ENCODE measurements at places on chromosomes 6 and 20.

DNA sequence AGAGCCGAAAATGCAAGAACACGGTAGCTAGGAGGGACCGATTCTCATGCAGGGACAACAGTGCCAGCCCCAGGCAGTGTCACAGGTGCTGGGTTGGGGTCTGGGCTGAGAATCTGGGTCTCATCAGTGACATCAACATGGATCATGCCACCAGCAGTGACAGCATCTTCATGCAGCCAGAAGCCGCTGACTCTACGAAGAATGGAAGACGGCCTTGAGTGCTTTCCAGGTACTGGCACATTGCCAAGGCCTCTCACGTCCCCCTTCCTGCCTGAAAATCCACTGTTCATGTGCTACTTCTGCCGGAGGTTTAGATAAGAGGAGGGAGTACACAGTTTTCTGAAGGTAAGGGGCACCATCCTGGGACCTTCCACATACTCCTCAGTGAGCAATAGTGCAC lies 141.1 kb upstream of the FOXQ1 start:
- DNase-seq: no peak

DNA sequence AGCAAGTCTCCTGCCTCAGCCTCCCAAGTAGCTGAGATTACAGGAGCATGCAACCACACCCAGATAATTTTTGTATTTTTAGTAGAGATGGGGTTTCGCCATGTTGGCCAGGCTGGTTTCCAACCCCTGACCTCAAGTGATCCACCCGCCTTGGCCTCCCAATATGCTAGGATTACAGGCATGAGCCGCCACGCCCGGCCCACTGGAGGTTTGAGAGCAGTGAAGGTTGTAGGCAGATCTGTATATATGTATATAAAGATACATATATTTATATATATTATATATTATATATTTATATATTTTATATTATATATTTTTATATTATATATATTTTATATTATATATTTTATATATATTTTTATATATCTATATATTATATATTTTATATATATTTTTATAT lies 38.2 kb upstream of the TTPAL start:
- no peak for DNase-seq

DNA sequence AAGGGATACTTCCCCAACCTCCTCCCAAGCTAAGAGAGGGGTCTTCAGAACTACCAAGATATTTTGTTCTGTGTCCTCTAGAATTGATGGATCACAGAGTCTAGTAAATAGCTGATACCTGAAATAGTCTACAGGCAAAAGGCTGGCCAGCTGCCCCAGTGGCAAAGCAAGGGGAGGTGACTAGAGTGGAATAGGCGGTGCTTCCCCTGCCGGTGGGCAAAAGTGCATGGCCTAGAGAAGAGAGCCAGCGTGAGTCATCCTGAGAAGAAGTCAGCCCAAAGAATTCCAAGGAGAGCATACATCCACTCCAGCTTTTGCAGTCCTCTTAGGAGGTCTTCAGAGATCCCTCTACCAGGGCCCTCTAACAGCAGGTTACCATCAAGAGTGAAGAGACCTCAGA lies 14.7 kb downstream of the DPPA5 start:
- DNase-seq: no peak

DNA sequence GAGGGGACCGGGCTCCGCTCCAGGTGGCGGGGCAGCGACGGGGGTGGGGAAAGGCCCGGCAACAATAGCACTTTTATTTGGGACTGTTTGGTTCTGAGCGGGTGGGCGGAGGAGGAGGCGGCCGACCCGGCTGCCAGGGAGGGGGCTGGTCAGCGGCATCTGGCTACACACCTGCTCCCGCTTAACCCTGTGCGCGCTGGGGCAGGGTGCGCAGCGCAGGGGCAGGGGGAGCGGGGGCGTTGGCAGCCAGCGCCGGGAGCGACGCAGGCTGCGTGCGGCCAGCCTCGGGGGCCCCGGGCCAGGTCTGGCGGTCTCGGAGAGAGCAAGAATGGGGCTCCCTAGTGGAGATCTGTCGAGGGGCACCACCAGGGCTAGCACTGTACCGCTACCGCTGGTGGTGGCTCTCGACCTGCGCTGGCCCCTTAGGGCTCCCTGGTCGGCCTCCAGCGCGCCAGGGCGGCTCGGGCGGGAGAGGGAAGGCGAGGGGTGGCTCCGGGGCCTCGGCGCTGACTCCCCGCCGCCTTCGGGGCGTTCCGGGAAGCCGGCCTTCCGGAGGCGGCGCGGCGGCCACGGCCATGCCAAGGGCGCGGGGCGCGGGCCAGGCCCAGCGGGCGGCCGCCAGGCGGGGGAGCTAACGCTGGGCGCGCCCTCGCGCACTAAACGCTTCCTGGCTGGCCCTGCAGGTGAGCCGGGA lies 92.4 kb downstream of the NCR2 start:
- DNase-seq: no peak

DNA sequence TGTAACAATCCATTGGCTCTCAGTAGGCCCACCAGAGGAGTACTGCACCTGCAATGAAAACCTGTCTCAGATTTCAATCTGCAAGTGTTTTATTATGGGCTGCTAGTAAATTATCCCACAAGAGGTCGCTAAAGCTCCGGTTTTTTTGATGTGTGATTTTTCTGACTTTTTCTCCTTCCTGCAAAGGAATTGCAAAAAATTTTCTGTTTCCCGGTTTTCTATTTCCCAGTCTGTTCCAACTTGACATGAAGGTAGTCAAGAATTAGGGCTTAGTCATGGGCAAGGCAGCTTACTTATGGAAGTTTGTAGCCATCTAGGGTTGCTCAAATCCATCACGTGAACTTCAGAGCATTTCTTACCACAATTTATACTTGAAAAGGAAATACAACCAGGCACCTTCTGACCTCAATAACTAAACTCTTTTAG lies 38.5 kb upstream of the AHI1 start:
- DNase-seq: peak; percentile 85

DNA sequence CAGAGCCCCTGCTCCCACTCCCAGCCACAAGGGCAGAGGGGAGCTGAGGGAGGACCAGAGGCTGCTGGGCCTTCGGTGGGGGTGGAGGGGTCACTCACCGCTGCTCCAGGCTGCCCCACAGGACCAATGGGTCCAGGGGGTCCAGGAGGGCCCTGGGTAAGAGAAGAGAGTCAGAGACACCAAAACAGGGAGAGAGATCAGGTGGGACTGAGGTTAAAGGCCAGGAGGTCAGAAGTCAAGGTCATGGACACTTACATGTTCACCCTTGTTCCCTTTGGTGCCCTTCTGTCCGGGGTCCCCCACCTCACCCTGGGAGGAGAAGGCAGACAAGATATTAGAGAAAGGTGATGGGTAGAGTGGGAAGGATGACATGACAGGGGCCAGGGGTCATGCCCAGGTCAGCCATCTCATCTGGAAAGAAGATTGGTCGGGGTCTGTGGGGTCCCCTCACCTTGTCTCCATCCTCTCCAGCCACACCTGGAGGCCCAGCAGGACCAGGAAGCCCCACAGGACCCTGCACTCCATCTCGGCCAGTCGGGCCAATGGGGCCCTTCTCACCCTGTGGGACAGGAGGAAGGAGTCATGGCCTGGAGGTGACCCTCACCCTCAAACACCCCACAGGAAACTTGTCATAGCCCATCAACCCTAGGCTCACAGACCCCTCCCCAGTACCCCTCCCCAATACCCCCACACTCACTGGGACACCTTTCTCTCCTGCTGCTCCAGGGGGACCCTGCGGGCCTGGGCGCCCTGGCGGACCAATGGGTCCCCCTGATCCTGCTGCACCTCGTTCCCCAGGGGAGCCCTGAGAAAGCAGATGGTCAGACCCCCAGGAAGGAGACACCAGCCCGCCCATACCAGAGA lies 21.0 kb downstream of the COL11A2 start:
- DNase-seq: no peak

DNA sequence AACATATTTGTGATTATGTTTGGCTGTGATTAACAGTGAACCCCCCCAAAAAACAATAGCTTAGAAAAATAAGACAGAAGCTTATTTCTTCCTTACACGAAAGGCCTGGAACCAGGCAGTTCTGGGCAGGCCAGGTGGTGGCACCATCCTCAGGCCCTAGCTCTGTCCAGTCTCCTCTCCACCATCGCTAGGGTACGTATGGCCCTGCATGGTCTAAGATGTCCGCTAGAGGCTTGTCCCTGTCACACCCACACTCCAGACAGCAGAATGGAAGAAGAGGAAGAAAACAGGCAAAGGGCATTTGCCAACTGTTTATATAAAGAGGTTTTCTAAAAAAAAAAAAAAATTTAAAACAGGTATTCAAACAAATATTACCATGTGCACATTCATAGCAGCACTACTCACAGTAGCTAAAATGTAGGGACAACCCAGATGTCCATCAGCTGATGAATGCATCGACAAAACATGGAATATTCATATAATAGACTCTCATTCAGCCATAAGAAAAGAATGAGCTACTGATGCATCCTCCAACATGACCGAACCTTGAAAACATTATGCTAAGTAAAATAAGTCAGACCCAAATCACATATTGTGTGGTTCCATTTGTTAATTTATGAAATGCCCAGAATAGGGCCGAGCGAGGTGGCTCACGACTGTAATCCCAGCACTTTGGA lies 6.7 kb downstream of the TGM3 start:
- no peak for DNase-seq

- no peak for DNase-seq
Measured at GRCh38 chr6:154276810-154277628, 79.6 kb downstream of the IPCEF1 start.

- no peak for DNase-seq
Measured at GRCh38 chr20:38179846-38180245, 14.8 kb upstream of the TGM2 start.

DNA sequence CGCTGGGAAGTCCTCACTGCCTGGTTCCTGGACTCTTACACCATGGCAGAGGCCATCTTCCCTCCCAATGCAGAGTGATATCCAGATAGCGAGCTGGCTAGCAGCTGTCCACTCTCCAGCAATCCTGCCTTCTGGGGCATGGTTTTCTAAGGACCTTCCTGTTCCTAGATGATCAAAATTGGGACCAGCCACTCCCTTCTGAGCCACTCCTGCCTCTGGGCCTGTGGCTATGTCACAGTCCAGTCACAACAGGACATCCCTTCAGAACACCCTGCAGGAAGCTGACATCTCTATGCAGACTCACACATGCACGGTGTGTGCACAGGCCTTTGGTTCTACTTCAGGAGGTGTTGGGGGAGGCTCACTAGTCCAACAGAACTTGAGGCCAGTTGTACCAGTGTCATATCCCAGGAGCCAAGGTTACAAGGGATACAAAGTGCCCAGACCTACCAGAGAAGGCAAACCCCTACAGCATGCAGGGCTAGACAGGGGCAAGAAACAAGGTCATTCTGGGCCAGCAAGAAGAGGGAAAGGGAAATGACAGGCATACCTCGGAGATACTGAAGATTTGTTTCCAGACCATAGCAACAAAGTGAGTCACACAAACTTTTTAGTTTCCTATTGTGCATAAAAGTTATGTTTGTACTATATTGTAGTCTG lies 2.7 kb upstream of the MCCD1 start:
- no peak for DNase-seq

DNA sequence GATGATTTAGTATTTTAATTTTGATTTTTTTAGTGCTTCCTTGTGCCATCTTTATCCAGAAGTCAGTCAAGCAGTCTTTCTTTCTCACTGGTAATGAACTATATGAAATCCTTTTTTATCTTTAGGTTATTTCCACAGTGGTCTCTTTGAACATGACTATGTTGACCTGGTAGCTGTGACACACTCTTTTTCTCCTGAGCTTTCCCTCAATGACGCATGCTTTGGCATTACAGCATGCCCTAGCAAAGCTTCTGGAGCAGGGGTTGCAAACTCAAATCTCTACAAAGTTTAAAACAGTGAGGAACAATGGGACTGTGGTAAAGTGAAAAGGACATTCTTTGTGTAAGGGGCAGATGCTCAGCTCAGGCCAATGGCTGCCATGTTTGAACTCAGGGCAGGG lies 4.5 kb upstream of the PLAGL1 start:
- DNase-seq: no peak

- DNase-seq: no peak
Measured at GRCh38 chr6:150029749-150030148, 4.4 kb upstream of the RAET1L start.

GRCh38 chr6:137218473-137218916 lies 690 bp downstream of the IFNGR1 start:
- DNase-seq: no peak

- no peak for DNase-seq
Measured at GRCh38 chr20:40245829-40246228, 443.2 kb downstream of the MAFB start.

GRCh38 chr6:16855460-16855859 lies 94.2 kb upstream of the ATXN1 start:
- no peak for DNase-seq
